SW 1271 (cell line): ENCODE measurements at places on chromosomes 2 and 18.

DNA sequence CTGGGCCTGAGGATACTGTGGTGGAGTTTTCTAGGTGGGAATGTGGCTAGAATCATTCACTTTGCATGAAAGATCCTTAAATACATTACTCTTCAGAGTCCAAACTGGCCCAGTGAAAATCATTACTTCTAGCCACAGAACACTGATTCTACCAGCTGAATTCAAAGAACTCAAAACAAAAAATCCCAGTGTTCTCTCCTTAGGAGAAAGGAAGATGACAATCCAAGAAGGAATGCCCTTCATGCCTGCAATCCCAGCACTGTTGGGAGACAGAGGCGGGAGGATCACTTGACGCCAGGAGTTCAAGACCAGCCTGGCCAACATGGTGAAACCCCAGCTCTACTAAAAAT is 35.2 kb downstream of the FAM228A start:
- DNase-seq = no peak

DNA sequence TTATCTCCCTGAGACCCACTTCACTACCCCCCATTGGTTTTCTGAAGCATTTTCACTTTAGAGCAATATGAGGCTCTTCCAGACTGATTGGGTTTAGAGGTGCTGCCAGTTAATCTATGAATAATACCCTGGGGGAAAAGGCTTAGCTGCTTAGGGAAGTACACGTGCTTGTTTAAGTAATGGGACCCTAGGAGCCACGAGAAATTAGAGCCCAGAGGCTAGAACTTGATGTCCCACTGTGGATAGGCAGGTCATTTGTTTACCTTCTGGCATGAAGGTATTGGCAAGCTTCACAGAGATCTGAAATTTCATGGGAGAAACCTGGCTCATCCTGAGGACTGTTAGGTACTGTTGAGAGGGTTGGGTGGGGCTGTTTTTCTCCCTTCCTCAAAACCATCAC is 59.7 kb downstream of the CLIP4 start:
- DNase-seq = no peak

GRCh38 chr18:57480733-57481132 is 45.6 kb downstream of the ONECUT2 start:
- DNase-seq = no peak

DNA sequence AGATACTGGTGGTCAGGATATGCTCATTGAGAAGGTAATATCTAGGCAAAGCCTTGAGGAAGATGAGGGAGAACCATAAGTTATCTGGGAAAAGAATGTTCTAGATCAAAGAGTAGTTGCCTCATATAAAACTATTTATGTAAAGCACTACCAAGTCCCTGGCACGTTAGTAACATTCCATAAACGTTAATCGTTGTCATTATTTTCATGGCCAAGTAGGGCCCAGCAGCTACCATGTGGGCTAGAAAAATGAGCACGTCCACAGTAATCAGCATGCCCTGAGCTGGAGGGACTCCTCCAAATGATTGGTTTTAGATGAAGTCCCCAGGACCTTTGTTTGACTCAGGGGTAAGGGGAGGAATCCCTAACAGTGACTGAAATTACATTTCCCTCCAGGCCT is 32.7 kb upstream of the AFTPH start:
- no peak for DNase-seq

- DNase-seq = peak; percentile 63
Observed at GRCh38 chr2:169828141-169828811, 1.0 kb downstream of the UBR3 start.

DNA sequence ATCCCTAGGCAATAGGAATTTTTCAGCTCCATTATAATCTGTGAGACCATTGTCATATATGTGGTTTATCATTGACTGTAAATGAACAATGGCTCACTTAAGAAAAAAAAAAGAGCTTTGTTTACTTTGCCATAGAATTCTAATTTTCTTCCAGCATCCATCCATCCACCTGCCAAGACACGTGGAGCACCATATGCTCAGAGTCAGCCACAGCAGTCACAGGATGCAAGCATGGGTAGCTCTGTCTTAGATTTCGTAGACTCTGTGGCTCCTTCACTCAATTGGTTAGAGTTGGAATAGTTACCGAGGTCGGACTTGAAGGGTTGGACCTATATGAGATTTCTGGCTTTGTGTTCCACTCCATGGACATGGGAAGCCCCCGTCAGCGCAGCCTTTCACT is 75.6 kb downstream of the COA5 start:
- DNase-seq = no peak

GRCh38 chr18:58359620-58360019 is 269.3 kb downstream of the ALPK2 start:
- DNase-seq = no peak

DNA sequence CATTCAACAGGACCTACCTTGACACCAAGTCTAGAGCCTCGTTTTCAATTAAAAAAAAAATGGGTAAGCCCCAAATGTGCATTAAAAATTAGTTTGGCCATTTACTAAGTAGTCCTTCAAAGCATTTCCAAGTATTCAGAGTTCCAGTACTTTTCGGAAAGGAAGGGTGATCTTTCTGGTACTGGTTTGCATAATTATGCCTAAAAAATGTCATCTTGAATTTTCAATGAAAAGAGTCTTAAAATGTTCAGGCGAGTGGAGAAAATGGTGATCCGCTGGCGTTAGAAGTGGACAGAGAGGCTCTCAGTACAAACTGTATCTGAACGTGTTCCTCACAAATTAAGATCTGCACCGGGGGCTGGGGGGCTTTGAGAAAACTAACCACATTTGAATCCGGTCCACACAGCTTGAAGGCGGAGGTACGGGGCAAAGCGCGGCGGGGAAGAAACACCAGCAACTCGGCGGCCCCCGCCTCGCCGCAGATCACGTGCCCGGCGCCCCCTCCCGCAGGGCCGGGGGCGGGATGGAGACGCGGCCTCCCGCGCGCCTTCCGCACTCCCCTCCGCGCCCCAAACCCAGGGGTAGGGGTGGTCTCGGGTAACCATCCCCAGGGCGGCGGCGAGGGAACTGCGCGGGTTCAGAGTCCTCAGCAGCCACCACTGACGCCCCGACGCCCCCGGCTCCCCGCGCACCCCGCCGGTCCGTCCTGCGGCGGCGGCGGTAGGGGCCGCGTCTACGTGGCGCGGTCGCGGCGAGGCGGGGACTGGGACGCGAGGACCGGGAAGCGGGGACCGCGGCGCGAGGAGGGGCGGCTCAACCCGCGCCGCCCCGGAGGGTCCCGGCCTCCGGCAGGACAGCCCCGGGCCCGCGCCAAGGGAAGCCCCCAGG is 564 bp downstream of the LPIN2 start:
- no peak for DNase-seq

- no peak for DNase-seq
Observed at GRCh38 chr18:30944773-30945417, 97.6 kb downstream of the DSC3 start.

DNA sequence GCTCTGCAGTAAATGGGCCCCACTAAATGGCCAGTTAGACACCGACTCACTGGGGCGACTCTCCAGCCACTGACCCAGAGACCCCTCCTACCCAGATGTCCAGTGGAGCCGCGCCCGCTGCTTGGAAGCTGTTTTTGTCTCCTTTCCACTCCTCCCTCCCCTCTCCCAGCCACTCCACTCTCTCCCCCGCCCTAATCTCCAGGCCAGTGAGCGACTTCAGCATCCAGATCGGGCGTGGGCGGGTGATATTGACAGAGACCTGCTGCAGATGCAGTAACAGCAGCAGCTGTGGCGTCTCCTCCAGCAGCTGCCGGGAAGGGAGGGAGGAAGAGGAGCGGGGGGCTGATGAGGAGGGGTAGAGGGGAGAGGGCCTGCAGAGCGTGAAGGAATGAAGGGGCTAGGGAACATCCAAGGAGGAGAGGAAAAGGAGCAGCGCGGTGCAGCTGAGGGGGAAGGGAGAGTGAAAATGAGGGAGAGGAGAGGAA is at the start of gene SCN7A:
SCN7A (minus strand) TSS at position 110 of the 485 bp plus-strand sequence. CDS start 16,553 bp downstream, outside the sequence.
- no peak for DNase-seq

DNA sequence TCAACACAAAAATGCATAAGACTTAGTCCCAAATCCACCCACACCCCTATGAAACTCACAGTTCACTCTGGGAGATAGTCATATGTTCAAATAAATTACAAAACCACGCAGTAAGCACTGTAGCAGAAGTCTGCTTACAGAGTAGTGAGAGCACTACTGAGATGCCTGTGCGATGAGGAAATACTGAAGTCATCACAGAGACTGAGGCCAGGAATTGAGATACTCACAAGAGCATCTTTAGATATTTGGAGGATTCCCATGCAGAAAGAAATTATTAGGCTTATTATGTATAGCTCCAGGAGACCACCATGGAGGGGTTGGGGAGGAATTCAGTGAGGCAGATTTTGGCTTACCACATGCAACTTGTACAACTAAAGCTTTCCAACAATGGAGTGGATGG is 82.3 kb downstream of the ANTXR1 start:
- no peak for DNase-seq

GRCh38 chr2:216713691-216714336 is 18.5 kb upstream of the IGFBP5 start:
- no peak for DNase-seq

DNA sequence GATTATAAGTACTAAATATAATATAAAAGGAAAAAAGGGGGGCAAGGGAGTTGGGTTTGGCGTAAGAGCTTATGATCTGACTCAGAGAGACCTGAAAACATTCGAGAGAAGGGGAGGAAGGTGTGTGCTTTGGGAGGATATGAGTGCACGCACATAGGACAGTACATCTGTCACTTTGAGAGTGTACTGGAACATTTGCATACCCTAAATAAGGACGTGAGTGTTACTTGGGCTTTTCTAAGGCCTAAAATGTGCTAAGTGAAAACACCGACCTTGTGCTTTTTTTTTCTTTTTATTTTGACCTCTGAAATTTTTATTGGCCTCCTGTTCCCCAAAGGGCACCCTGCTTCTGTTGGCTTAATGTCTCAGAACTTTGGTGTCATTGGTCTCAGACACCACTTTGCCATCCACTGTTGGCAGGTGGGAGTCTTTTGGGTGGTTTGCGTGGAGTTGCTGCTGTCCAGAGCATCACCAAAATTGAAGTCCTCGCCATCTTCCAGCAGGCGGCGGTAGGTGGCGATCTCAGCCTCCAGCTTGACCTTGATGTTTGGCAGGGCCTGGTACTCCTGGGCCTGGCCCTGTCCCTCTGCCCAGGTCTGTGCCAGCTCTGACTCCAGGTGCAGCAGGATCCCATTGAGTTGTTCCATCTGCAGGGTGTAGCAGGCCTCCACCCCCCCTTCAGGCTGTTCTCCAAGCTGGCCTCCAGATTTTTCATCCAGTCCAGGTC is 57.7 kb downstream of the CD28 start:
- no peak for DNase-seq

- peak; percentile 45 for DNase-seq
Observed at GRCh38 chr2:190781604-190782198, 98.9 kb upstream of the GLS start.

DNA sequence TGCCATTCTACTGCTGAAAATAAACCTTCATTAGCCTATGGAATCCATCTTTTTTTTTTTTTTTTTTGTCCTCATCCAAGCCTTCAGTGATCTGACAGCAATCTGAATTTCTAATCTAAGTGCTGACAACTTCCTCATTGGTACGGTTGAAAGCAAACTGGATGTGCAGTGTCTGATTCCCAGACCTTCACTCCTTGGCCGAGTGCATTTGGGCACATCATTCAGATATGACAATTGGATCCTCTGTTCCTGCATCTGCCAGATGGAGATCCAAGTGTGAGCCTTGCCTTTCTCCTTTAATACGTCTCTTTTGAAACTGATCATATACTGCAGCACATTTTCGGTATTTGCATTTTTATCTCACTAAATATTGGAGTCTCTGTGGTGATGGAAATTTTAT is 713.1 kb downstream of the DCDC2C start:
- DNase-seq = no peak

DNA sequence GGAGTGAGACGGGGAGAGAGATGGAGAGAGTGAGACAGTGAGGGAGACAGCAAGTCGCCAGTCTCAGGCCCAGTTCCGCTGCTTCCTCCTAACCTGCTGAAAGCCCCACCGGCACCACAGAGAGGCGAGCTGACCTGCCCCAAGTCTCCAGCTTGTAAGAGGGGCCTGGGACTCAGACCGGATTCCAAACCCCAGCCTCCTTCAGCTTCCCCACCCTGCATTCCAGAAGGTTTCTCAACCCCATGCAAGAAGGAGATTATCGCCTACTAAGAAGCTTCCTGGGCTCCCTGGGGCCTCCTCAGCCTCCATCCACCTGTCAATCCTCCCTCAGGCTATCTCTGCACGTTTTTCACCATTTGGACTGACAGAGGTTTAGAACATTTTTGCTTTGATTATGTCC is 173.1 kb upstream of the RAB6C start:
- no peak for DNase-seq

DNA sequence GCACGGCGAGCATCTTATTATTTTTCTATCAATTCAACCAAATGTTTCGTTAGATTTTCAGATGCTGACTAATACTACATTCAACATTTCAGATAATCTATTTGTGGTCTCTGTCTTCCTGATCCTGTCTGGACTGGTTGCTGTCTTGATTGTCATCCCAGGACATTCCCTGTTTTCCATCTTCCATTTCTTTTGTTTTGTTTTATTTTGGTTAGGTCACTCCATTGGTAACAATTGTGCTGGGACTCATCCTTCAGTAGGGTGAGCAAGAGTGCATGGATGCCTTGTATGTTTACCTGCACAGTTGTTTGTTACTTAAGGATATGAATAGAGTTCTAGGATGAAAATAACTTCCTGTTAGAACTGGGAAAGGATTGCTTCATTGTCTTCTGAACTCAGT is 55.9 kb upstream of the ACYP2 start:
- no peak for DNase-seq

GRCh38 chr2:232488721-232489300 is 1.2 kb upstream of the ECEL1 start:
- DNase-seq = no peak

DNA sequence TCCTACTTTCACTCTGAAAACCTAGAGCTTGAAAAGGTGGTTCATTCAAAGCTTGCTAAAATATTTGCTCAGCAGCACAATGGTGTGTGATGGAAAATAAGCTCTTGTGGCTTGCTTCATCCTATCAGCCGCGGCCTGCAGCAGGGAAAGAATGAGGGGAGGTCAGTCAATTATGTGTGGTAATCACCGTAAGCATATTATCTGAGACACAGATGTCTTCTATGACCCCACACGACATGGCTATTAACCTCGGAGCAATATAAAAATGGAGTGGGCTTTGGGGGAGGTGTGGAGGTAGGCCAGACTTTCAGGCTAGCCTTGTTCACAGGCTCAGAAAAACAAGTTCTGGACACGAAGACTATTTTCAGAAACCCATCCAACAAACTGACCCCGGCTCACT is 98.4 kb upstream of the SIX3 start:
- no peak for DNase-seq
